Endothelial cell (in vitro differentiated cells): ENCODE measurements at places on chromosomes 6 and 20.
A peak's percentile ranks its signal among the peaks of the same experiment; 100 is the strongest.

DNA sequence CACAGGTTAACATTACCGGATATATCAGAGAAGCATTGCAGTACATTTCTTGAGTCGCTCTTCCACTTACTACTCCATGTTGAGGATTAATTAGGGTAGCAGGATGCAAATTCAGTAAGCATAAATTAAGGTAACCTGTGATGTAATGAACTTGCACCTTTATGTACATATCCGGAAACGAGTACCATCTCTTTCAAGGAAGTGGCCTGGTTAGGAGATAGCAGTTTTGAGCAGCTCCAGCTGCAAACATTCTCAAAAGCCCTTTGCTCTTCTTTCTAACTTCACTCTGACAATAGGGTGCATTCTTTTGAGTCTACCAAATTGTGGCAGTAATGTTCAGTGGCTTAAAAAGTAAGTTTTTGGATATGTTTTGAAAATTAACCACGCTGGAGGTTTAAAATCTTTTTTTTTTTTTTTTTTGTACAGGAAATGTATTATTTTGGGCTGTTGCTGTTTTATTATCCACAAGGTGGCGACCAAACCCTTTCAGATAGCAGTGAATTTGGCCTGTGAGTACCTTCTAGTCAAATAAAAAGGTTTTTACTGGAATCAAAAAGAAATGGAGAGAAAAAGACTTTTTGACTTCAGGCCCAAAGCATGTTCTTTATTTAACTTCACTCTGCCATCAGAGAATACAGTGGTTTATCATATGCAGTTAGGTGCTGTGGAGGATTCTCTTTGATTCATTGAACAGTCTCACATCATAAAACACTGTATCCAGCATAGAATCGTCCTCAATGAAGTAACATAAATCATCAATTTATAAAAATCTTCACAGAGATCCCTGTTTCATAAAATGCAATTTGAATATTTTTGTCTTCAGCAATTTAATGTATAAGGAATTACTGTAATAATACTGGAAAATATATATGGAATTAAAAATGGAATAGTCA, 8.9 kb downstream of the FAM217B start:
- DNase-seq, result peak; percentile 19

- no peak for DNase-seq
These were observed 1.4 kb downstream of the STMN3 start for GRCh38 chr20:63651942-63652191.

GRCh38 chr6:162251257-162251656, 476.3 kb downstream of the PRKN start:
- peak; percentile 22 for DNase-seq

- no peak for DNase-seq
These were observed 121.1 kb downstream of the GPR63 start for GRCh38 chr6:96716221-96716620.

DNA sequence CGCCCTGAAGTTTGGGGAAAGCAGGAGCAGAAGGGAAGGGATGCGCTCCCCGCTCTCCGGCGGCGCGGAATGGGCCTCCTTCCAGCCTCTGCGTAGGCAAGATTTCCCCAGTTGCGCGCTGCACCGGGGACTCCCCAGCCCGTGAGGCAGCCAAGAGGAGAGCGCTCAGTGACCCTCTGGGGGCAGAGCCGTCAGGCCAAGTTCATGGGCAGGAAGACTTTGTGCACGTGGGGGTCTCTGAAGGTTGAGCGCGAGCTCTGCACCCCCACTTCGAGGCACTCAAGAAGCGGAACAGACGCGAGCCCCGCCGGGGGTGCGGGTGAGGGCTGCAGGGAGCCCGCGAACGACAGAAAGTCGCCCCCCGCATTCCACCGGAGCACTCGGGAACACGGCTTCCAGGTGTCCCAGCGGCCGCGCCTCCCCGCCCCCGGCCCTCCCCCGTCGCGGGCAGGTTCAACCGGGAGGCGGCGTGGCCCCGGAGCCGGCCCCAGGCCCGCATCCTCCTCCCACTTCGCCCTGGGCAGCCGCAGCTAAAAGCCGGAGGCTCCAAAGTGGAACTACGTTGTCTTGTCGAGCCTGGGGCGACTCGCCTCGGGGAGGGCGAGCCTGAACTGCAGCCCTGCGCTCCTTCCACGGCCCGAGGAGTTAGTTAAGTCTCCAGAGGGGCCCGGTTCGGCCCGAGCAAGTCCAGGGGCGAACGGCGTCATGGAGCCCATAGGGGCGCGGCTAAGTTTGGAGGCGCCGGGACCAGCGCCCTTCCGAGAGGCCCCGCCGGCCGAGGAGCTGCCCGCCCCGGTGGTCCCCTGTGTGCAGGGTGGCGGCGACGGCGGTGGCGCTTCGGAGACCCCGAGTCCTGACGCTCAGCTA, at the start of gene PPP1R3G:
Gene PPP1R3G, plus strand, starts transcription at position 561 of the 867 bp plus-strand sequence. Its CDS starts 145 bp downstream, at position 706.
- peak; percentile 35 for DNase-seq

- no peak for DNase-seq
These were observed 24.8 kb upstream of the CCND3 start for GRCh38 chr6:41966214-41966920.

DNA sequence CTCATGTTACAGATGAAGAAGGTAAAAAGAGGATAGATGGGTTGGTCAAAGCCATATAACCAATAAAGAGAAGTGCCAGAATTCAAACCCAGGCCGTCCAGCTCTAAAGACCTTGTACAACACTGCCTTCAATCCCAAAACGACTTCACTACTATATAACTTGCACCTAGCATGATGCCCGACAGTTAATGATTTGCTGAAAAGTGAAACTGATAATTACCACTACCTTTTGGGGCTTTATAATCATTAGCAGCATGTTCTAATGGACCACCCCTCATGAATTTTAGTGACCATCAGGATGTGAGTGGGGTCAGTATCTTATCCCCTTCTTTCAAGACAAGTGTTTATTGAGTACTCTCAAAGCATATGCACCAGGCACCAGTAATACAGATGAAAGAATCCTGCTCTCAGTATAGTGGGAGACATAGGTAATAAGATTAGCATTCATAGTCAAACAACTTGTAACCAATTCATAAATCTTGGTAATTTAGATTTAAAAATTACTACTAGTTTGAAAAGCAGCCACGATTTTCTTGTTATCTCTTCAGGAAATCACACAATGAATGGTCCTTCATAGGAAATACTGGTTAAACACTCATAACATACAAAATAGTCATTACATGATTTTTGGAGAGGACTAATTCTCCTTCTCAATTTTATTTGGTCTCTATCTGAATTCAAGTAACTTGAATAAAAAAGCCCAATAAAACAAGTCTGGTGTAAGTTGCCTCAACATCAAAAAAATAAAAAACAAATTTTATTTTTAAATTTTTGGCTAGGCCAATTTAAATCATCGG, 98.0 kb downstream of the EPB41L2 start:
- DNase-seq, result no peak

GRCh38 chr20:698276-698675, 22.7 kb upstream of the SCRT2 start:
- no peak for DNase-seq

- DNase-seq, result no peak
These were observed 611.9 kb downstream of the DHX35 start for GRCh38 chr20:39574061-39574460.

GRCh38 chr6:81735756-81736380, 16.6 kb downstream of the TENT5A start:
- no peak for DNase-seq

GRCh38 chr6:36160147-36160760, 29.9 kb downstream of the MAPK13 start:
- DNase-seq, result no peak

- no peak for DNase-seq
These were observed 55.0 kb downstream of the CDKAL1 start for GRCh38 chr6:20589266-20589665.

GRCh38 chr20:50582092-50582491, 71.9 kb downstream of the PTPN1 start:
- DNase-seq, result no peak

GRCh38 chr6:54730767-54731630, 115.6 kb upstream of the FAM83B start:
- no peak for DNase-seq

GRCh38 chr20:49620364-49621240, 52.7 kb upstream of the PTGIS start:
- no peak for DNase-seq

DNA sequence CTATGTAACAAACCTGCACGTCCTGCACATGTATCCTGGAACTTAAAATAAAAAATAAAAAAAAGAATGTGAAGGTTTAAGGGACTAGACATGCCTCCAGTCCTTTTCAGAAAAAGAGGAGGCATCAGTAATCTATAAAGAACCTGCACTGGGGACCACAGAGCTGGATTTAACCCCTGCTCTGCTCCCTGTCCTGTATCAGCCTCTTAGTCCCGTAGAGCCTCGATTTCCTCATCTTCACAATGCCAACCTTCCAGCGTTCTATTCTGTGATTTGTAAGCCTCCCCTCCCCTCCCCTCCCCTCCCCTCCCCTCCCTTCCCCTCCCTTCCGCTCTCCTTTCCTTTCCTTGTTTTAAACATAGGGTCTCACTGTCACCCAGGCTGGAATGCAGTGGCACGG, 31.1 kb upstream of the TMEM181 start:
- DNase-seq, result no peak

DNA sequence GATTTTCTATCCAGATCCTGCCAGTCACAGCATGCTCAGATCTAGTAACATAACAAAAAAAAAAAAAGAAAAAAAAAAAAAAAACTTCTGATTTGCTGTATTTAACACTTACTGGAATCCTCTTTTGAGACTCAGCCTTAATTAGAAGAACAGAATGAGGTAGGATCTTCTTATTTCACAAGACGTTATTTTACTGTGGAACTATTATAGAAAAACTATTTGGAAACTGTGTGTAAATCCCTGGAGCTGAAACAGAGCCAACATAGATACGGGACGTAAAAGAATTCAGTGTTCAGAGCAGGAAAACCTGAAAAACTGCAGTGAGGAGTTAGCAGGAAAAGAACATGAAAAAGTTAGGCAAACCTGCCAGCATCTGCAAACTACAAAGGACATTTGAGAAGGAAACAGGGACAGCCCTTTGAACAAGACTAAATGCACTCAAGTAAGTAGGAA, 3.4 kb upstream of the ZNF217 start:
- DNase-seq, result no peak

- DNase-seq, result no peak
These were observed 209.7 kb upstream of the SUPT3H start for GRCh38 chr6:45587229-45588060.

- peak; percentile 26 for DNase-seq
These were observed 47.1 kb downstream of the DST start for GRCh38 chr6:56595490-56596122.

DNA sequence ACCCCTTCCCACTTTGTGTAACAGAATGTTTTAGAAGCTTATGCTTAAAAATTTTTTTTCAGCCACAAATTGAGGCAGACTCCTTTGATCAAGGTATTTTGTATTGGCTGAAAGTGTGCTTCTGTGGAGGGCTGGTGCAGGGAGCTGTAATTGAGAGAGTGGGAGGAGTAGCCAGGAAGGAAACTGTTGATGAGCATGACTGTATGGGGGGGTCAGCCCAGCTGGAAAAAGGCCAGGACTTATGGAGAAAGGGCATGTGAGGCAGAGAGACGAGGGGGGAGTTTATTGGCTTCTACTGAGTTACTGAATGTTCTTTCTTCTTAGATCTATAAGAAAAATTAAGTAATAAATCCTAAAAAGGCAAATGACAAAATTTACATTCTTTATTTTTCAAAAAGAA, 13.4 kb downstream of the RFPL4B start:
- no peak for DNase-seq

DNA sequence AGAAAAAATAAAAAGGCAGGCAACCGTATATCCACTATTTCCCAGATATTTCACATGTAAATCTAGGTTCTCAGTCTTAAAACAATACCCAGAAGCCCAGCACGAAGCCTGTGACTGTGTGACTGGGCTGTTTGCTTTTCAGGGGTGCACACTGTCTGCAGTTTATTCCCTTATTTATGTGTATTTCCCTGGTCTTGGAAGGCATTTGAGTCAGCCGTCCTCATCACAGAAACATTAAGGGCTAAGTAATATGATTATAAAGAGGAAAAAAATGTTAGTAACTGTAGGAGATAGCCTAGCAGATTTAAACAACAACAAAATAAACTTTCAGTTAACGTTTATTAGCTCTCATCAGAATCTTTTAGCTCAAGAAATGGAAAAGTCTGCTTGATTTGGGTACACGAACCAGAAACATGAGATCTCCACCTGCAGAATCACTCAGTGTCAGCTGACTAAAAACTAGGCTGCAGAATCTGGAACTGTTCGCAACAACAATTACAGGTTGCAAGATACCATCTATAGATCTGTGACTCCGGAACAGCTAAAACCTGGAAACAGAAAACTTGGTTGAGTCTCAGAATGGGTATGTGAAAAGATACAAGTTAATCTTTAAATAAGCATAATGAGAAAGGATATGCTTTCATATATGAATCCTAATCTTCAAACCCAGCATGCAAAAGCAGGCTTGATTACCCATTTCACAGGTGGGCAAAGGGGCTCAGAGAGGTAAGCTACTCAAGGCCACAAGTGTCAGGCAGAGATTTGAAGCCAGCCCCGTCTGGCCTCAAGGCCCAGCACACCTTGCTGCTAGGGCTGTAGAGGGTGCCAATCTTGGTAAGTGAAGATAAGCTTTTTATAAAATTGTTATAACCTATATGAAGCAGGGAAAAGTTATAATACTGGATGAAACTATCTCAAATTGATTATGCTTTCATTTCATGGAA, 21.1 kb downstream of the GCLC start:
- DNase-seq, result no peak

DNA sequence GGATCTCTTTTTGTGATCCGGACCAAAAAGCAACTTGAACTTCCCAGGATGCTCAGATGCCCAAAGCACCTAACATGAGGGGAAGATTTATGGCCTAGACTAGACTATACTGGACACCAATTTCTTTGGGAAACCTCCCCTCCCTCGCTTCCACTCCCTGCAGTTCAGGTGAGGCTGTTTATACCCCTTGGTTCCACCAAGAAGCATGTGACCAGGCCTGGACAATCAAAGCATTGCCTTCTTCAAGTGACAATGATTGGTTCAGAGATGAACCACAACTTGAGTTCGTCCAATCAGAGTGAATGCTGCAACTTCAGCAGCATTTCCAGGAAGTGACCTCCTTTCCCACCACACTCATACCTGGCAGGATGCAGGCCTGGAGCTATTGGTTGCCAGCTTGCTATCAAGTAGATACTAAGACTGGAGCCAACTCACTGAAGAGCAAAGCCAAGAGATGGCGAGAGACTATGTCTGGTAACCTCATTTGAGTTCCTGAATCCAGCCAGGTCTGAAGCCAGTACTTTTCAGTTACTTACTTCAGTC, 45.6 kb upstream of the SLC9A8 start:
- no peak for DNase-seq

DNA sequence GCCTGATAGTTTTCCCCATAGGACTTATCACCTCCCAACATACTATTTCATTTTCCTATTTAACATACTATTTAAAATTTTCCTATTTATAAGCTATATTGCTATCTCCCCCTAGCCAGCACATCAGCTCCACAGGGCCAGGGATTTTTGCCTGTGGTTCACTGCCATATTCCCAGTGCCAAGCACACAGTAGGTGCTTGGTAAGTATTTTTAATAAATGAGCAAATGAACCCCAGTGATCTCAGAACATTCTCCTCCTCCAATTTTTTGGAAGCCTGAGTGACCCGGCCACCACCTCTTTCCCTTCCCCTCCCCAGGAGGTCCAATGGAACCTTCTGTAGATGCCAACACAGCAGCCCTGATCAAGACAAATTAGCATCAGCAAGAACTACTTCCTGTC, 33.3 kb downstream of the NFATC2 start:
- DNase-seq, result no peak

- no peak for DNase-seq
These were observed 57.2 kb upstream of the GGTLC1 start for GRCh38 chr20:24045621-24046318.

GRCh38 chr20:8066662-8067061, 47.1 kb upstream of the TMX4 start:
- DNase-seq, result no peak
